ENCODE measurements at places on chromosomes 5 and 9.

GRCh38 chr5:133129950-133130349 is 78.1 kb downstream of the HSPA4 start:
- DNase-seq, result no peak

- no peak for DNase-seq
These were observed 471.4 kb downstream of the MAN2A1 start for GRCh38 chr5:110161162-110161561.

DNA sequence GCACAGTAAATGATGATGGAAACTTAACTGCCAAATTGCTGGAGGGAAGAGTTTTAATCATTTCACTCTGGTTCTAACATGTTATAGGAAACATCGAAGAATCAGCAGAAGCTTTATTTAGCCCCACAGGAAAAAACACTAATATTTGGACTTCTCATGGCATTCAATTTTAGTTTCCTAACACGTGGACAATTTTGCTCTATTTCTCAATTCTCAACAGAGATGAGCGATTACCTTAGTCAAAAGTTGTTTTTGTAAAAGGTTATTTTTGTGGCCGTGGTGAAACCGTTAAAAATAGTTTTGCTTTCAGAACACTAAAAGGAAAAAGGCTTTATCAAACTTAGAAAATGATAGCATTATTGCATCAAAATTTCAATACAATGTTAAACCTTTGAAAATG is 235.2 kb downstream of the PLK2 start:
- DNase-seq, result no peak

DNA sequence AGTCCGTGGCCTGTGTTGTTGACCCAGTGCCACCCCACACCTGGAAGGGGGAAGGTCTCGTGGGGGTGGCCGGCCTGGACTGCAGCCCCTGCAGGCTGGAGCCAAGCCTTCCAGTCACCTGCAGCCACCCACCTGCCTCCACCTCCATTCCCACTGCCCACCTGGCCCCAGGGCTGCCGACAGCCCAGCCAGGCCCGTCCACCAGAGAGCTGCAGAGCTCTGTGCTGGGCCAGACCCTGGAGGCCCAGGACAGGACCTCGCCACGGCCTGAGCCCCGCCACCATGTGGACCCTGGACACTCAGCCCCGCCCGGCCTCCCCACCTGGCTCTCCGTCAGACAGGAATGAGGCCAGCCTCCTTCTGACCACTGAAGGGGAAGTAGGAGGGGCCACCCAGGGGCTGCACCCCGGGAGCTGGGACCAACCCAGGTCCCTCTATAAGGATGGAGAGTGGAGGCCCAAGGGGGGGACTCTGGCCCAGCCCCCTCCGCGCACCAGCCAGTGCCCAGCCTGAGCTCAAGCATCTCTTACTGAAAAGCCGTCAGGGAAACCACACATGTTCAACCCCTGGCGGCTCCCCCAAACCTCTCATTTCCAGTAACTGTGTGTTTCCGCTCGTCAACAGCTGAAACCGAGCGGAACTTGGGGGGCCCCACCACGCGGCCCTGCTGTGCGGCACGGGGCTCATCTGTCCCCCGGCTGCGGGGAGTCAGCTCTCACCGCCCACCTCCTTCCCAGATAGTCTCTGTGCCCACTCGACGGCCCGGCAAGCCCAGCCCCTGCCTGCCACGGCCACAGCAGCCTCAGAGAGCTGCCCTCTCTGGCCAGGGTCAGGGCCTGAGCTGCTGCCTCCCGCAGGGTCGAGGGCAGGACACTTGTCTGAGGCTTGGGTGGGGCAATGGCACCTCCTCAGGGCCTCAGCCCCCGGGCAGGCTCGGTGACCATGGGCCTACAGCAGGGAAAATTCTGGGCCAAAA is 12.8 kb downstream of the NOTCH1 start:
- DNase-seq, result no peak

- no peak for DNase-seq
These were observed 5.9 kb upstream of the CSF1R start for GRCh38 chr5:150092159-150092787.

DNA sequence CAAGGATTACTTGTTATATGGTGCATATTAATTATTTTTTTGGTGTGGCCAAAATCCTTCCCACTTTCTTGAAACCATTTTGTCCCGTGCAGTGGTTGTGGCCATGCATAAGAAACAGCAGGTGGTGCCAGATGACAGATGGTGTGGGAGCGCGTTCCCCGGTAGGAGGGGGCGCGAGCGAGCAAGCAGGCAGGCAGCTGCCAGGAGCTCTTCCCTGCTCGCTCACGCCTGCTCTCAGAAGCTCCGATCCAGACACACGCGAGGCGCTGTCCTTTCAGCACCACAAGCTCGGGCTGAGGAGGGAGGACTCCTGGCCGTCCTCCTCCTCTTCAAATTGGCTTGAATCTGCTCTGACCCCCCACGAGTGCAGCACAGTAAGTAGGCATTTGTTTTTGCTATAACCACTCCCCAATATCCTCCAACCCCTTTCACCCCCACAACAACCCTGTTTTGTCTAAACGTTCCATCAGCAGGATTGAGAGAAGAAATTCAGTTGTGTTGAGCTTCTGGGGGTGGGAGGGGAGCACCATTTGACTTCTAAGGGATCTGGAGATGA is at the start of gene NSG2:
Gene NSG2 (plus strand): TSS at position 237 of the 556 bp plus-strand sequence. CDS start 1,050 bp downstream, outside the sequence.
- DNase-seq, result peak; percentile 89

DNA sequence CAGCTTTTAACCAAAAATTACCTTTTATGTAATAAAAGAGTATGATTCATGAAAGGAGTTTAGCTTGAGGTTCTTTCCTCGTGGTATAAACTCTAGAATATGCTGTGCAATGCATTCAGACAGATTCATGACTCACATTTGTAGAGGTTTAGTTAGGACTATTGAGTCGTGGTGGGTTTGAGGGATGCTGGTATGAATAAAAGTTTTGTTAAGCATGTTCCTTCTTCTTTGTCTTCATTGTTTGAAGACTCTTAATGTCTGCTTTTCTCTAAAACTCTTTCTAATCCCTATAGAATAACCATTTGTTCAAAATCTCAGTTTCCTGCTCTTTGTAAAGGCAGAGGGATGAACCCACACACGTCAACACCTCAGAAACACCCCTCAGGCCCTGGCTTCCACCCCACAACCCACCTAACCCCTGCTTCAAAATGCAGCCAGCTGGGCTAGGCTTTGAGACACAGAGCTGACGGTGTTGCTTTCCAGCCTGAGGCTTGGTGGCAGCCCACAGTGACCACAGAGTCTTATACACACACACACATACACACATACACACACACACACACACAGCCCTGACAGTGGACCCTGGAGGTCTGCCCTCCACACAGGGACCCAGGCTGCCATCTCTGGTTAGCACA is 69.0 kb upstream of the IRX1 start:
- no peak for DNase-seq

DNA sequence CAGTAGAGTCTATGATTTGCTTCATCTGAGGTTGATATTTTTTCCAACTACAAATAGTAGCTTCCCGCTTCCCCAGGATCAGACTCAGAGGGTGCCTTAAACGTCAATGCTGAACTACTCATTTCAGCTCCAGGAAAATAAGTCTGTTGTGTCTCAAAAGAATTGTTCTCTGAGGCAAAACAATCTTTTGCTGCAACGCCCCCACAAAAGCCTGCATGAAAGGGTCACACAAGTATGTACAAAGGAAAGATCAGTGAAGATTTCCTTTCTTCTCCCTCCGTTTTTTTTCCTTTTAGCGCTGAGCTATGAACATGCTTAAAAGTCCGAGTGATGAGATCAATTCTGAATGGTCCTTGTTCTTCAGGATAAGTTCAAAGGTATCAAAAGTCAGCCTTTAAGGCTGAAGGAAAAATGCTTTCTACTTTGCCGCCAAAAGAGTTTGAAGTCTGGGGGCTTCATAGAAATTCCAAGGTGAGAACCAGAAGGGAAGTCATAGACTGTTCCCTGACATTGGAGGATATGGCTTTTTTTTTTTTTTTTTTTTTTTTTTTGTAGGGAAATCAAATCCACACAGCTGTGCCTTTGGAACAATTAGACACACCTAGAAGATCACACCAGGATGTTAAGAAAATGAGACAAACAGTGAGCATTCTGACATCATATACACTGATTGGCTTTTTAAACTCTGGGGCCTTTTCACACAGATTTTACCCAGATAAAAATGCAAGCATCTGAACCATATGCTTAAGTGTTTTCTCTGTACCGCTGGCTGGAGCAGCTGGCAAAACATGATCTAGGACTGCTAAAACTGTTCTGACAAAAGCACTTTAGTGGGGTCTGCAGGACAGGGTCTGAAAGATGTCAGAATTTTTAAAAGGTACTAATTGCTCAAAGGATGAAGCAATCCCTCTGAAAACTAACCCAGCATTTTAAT is 329.3 kb downstream of the ENC1 start:
- DNase-seq, result no peak

GRCh38 chr9:32376285-32376684 is 8.2 kb upstream of the ACO1 start:
- no peak for DNase-seq

DNA sequence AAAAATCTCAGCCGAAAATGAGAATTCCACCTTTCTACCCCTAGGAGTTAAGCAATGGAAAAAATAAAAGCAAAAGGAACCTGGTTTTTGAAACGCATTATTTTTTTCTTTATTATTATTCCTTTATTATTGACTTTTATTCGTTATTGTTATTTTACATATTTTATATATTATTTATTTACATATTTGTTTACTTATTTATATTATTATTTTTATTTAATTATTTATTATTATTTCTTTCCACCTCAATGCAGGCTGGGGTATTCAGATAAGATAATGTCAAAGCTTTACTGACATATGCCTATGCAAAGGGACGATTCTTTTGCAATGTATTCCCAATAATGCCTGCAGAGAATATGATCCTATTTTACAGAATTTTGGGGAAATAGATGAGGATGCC is 16.7 kb downstream of the UGT3A2 start:
- no peak for DNase-seq
